Activated naive CD8-positive, alpha-beta T cell treated with anti-CD3 and anti-CD28 coated beads, Interleukin-2, amount 10 ng/mL, durations not matched to agents 7 days and 5 days (primary cell): ENCODE measurements at places on chromosomes 7 and 10. TPM values are rescaled to one million over a fixed set of nuclear protein-coding genes. Genes with fewer than 3 reads are reported as not detected.

Gene ELN
- total RNA-seq, result not detected

Gene ATOH7
- not detected for total RNA-seq

Gene TAS2R4
- 1.9 TPM for total RNA-seq

GRCh38 chr7:96686305-96686704 is 23.3 kb downstream of the SEM1 start:
- no peak for DNase-seq

GRCh38 chr10:32189400-32190084 is 133.3 kb upstream of the KIF5B start:
- no peak for DNase-seq

Gene RARRES2
- total RNA-seq, result not detected

DNA sequence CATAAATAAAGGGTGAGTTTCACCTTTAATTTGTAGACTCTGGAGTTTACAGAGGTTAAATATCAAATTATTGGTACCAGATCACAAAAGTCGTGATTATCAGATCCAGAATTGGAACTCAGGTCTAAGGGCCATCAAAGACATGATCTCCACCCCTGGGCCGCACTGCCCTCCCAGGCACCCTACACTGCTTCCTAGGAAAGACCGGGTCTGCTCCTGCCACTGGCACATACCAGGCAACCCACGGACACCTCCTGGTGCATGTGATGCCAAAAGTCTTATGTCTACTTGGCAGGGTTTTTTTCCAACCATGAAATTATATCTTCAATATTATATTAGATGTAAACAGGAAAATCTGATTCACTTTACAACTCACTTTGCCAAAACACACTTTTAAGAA is 452.8 kb downstream of the PTPRN2 start:
- no peak for DNase-seq

Gene CALML5
- total RNA-seq, result not detected

DNA sequence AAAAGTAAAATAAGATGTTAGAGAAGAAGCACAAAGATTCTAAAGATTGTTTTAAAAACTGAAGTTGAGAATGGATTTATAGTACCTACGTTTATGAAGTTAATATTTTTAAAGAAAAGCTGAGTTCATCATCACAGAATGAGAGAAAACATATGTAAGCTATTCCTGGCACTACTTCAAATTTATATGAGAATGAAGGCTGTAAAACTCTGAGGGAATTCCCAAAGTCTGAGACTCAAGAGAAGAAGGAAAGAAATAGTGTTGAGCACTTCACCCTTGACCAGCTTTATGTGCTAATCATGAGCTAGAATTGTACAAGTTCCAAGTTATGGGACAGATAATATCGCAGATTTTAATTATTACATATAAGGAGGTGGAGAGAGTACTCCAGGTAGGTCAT is 323.7 kb upstream of the GNAI1 start:
- DNase-seq, result no peak

Gene PAPOLB
- not detected for total RNA-seq

DNA sequence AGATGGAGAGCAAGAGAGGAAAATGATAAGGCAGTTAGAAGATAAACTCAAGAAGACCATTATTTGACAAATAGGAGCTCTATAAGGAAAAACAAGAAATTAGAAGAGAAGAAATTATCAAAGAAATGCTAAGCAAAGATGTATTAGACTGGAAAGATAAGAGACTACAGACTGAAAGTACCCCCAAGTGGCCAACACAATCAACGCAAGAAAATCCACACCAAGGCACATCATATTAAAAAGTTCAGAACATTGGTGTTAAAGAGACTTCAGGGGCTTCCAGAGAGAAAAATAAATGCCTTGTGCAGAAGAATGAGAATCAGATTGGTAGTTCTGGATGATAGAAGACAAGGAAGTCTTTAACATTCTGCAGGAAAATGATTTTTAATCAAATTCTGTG is 46.0 kb downstream of the SH2D4B start:
- no peak for DNase-seq
